ENCODE measurements at places on chromosomes 3 and 15.
A peak's percentile ranks its signal among the peaks of the same experiment; 100 is the strongest.

DNA sequence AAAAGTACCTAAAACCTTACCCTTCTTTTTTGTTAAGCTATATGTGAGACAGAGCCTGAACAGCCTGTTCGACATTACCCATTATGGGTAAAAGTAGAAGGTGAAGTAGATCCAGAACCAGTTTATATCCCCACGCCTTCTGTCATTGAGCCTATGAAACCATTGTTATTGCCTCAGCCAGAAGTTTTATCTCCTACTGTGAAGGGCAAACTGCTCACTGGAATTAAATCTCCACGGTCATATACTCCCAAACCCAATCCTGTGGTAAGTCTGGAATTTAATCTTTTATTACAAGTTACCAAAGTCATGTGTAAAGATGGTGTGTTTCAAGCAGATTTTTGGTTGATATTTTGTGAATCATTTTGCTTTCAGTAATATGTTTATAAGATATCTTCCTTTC is 47.1 kb upstream of the MAPKBP1 start:
- no peak for DNase-seq

DNA sequence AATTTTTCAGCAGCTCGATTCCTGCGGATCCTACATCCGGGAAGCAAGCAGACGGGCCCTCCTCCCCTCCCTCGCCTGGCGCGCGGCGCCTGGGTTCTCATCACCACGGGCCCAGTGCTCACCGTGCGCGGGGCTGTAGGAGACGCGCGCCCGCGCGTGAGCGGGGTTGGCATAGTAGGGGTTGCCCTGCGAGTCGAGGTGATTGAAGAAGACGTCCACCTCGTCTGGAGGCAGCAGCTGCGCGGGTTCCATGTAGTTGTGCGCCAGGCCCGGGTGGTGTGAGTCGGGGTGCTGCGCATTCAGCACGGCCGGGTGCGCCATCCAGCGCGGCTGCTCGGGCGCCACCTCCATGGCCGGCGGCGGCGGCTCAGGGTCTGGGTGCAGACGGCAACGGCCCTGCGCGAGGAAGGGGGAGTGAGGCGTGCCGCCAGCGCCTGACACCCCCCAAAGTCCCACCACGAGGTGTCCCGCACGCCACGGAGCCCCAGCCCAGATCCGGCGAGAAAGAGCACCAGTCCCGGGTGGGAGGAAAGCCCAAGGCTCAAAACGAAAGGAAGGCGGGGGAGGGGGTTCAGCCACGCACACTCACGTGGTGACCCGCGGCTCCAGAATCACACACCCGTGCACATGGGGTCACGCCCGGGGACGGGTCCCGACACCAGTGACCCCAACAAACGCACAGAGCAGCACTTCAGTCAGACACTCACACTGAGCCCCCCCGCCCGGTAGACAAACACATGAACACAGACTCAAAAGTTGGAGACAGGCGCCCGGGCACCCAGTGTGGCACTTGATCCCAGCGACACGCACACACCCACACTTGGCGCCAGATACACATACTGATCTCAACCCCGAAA is 6.1 kb downstream of the GATA2 start:
- no peak for DNase-seq

DNA sequence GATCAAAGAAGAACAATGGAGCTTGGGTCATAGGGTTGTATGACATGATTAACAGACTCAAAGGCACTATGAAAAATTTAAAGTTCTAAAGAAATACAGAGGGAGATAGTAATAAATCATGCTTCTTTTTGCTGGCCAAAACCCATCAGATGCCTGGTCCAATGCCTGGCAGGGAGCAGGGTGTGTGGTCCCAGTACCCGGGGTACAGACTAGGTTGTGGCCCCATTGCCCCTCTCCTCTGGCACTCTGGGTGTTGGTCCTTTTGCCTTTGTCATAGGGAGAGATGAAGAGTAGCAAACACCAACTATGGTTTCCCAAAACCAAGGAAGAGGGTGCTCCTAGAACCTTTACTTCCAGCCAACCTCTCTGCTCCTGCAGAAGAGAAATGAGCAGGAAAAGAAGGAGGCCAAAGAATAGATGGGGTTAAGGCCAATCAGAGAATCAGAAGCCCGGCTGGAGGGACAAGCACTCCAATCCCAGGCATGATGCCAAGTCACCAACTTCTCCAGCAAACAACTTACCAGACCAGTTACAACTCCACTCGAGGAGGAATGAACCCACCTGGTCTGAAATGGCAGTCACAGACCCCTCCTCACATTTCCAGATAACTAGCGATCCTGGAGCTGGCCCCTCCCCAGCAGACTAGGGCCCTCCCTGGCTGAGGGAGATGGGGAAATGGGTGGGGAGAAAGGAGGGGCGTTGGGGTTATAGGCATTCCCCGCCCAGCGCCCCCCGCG is 1.8 kb downstream of the IGDCC3 start:
- DNase-seq: no peak

- DNase-seq: no peak
These were observed 42.0 kb downstream of the CD86 start for GRCh38 chr3:122097141-122097540.

GRCh38 chr3:143239031-143239430 is 119.5 kb downstream of the CHST2 start:
- no peak for DNase-seq

- no peak for DNase-seq
These were observed 110.9 kb downstream of the STXBP5L start for GRCh38 chr3:121018917-121019321.

DNA sequence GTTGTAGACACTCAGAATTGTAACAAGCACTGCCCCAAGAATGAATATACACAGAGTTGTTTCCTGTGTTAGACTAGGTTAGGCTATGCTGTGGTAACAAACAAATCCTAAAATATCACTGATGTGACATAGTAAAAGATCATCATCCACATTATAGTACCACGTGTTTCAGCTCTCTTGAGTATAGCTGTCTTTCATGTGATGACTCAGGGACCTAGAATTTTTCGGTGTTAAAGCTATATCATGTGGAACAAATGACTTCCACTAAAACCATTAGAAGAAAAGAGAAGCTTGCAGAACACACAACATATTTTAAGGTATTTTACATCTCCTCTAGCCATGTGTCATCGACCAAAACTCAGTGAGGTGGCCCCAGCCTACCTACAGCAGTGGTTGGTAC is 307.9 kb upstream of the RBMS3 start:
- DNase-seq: no peak

DNA sequence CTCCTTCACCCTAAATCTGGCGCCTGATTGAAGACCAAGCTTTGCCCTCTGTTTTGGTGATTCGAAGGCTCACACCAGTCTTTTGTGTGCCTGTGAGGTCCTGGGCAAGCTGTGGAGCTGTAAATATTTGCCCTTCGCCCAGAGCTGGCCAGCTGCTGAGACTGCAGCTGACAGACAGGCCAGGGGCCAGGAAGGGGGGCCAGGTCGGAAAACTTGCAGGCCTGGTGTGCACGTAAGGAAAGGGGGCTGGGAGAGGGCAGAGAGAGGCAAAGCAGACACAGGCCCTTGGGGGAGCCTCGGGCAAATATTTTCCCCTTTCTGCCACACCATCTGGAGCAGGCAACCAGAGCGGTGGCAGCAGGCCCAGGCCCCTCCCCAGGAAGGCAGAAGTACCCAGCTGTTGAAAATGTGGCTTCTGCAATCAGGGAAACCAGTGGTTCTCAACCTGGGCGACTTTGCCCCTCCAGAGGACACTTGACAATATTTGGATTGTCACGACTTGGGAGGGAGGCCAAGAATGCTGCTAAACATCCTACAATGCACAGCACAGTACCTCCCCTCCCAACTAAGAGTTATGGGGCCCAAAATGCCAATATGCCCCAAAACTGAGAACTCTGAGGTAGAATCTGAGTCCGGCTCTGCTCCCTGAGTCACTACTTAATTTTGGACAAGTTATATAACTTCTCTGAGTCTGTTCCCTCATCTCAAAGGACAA is 2.5 kb downstream of the PDZRN3 start:
- no peak for DNase-seq

GRCh38 chr15:35455201-35455600 is 90.8 kb downstream of the DPH6 start:
- no peak for DNase-seq

- no peak for DNase-seq
These were observed 48.7 kb upstream of the WDR72 start for GRCh38 chr15:53808058-53808706.

DNA sequence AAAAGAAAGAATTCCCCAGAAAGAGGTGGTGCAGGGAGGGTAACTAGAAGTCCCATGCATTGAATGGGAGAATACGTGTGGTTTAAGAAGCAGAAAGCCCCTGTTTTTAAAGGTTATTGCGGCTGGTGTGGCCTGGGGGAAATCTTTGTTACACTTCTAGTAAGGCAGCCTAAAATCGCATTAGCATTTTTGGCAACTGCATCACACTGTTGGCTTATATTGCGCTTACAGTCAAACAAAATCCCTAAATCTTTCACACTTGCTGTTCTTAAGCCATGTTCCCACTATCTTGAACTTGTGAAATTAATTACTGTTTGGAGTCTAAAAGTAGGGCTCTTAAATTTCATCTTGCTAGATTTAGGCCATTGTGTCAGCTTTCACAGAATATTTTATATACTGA is 66.0 kb upstream of the GOLIM4 start:
- DNase-seq: no peak

GRCh38 chr15:61186905-61187741 is 42.0 kb downstream of the RORA start:
- peak; percentile 34 for DNase-seq

GRCh38 chr3:125003859-125004595 is 51.8 kb downstream of the HEG1 start:
- no peak for DNase-seq

DNA sequence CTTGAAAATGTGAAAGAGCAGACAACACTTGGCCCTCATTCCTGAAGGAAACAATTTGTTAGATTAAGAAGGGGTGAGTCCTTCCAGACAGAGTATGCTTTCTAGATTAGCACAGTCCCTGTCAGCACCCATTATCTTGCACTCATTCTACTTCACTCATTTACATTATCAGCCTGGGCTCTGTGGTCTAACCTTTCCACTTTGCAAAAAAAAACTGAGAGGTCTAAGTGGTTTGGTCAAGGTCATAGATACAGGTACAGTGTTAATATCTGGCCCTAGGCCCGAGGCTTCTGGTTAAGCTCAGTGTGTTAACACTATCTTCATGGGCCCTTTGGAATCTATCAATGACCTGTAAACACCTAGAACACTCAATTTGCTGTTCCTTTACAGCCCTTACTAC is 123.4 kb upstream of the LRRN1 start:
- DNase-seq: no peak

GRCh38 chr3:159765030-159765859 is 223.4 kb upstream of the IL12A start:
- DNase-seq: peak; percentile 55

DNA sequence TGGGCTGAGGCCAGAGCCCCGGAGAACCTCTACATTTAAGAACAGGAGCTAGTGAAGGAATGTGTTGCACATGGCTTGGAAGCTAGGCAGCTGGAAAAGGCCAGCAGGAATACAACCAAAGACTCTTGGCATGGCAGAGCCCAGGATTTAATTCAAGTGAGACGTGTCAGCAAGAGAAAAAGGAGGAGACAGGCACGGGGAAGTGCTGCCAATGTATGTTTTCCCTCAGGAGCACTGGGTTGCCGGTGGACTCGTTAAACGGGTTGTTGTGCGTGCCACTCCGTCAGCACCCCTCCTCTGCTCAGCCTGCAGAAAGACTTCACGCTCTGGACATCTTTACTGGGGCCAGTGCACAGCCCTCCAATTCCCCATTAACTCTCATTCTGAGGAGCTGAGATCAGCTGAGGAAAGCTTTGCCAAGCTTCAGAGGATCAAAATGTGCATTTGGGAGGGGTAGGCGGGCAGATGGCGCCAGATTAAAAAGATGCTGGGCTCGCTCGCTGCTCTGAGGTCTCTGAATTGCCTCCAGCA is 103.7 kb downstream of the PDZRN3 start:
- peak; percentile 50 for DNase-seq

GRCh38 chr3:64928683-64929082 is 240.9 kb upstream of the ADAMTS9 start:
- no peak for DNase-seq
